Subcutaneous adipose tissue (tissue), 4 donors: ENCODE measurements at places on chromosomes 12 and 14. TPM values are rescaled to one million over a fixed set of nuclear protein-coding genes. Genes with fewer than 3 reads are reported as not detected.

The RAD9B gene
- 0.22 TPM for total RNA-seq

The CNTN1 gene
- 0.98 TPM for total RNA-seq

The B4GALNT1 gene
- 3.4 TPM for total RNA-seq

The SMAGP gene
- 3.9 TPM for total RNA-seq

The EPYC gene
- not detected for total RNA-seq

The SIX4 gene
- 2.9 TPM for total RNA-seq

The WIF1 gene
- total RNA-seq: not detected

The LMNTD1 gene
- not detected for total RNA-seq

The OTX2 gene
- not detected for total RNA-seq

The CACNB3 gene
- 12.4 TPM for total RNA-seq

The ALX1 gene
- total RNA-seq: not detected

The SLC38A4 gene
- not detected for total RNA-seq

The MORN3 gene
- total RNA-seq: not detected

The THTPA gene
- 23.2 TPM for total RNA-seq

The CAPZA3 gene
- not detected for total RNA-seq

The POC1B gene
- total RNA-seq: 24.3 TPM

The KRT72 gene
- total RNA-seq: not detected

The C12orf50 gene
- not detected for total RNA-seq

The ESR2 gene
- total RNA-seq: 2.0 TPM

The GLIPR1L1 gene
- total RNA-seq: not detected

The FZD10 gene
- not detected for total RNA-seq

The SIX1 gene
- 14.5 TPM for total RNA-seq

The WNT1 gene
- not detected for total RNA-seq

The IRAK3 gene
- 94.2 TPM for total RNA-seq

The TAS2R46 gene
- total RNA-seq: 2.4 TPM

The DAO gene
- total RNA-seq: not detected

The TXNDC16 gene
- 9.5 TPM for total RNA-seq

The RAB3IP gene
- 9.2 TPM for total RNA-seq

The RNASE7 gene
- total RNA-seq: not detected

The RAB5B gene
- total RNA-seq: 70.9 TPM

The SDSL gene
- total RNA-seq: 12.1 TPM

The SLC5A8 gene
- total RNA-seq: not detected

The TPH2 gene
- total RNA-seq: not detected

The RFX4 gene
- total RNA-seq: 0.38 TPM

The CFAP73 gene
- total RNA-seq: not detected

The NKX2-1 gene
- not detected for total RNA-seq

The HSPB8 gene
- 20.2 TPM for total RNA-seq

The FCF1 gene
- 24.3 TPM for total RNA-seq

The KRT84 gene
- total RNA-seq: not detected

The GLS2 gene
- total RNA-seq: 1.8 TPM

The KRT6C gene
- total RNA-seq: not detected

The FAM90A1 gene
- total RNA-seq: not detected

The PTPRO gene
- total RNA-seq: 24.5 TPM

The C14orf39 gene
- 3.7 TPM for total RNA-seq
